ENCODE measurements at places on chromosomes 16 and 17. TPM values are rescaled to one million over a fixed set of nuclear protein-coding genes. Genes with fewer than 3 reads are reported as not detected.

GRCh38 chr17:64380985-64381384, 9.7 kb downstream of the PECAM1 start:
- DNase-seq = no peak

DNA sequence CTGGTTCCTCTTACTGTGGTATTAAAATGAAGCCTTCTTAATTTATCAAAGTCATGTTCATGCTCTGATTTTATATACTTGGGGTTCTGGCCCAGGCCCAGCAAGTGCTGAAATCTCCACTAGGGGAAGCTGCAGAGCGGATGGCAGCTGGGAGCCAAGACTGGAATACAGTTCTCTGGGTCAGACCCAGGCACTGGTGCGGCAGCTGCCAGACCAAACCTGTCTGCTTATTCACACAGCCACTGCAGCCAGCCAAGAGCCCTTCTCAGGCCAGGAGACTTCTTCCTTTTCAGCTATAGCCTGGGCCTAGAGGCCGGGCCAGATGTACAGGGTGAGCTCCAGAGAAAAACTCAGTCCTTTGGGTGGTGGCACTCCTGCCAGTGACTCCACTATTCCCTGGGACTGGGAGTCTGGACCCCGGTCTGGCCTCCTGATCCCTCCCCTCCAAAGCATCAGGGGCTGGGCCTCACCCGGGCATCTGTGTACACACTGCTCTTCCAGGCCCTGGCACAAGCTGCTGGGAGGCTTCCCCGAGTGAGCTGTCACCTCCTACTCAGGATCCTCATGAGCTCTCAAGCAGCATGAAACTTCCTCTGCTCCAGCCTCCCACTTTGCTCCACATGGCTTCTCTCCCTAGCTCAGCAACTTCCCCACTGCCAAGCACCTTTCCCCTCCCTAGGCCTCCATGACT, 24.4 kb downstream of the ATP6V0D1 start:
- no peak for DNase-seq

DNA sequence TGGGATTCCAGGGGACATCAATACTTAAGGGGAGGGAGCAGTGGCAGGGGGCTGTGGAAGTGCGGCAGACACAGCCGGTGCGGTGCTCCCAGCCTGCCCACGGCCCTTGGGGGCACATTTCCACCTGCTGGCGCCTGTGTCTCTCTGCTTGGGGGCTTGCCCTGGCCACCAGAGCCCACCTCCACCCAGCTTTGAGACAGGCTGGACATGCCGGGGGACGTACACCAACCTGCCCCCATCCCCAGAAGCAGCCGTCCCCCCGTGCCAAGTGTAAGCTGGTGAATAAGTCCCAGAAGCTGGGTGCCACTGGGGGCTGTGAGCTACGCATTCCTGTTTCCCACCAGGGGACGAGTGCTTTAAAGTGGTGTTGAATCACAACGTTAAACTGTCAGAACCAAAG, 172.6 kb downstream of the GSG1L start:
- DNase-seq = no peak

SOCS1 gene
- 161 TPM for total RNA-seq

C16orf89 gene
- total RNA-seq = not detected

RIPOR1 gene
- 26.3 TPM for total RNA-seq

DNA sequence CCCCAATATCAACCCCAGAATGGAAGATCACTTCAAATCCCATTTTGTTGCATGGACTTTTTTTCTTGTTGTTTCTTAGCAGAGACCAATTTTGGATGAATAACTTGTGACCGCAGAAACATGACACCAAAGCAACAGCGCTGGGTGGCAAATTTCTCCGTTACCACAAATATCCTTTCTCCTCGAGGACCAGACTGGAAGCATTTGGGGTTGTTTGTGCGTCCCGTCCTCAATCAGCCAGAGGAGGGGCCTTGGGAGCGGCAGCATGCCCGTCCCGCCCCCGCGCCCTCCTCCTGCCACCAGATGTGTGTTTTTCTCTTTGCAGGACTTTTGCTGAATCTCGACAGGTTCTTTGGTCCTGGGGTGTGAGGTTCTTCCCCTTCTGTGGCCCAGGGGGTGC, 282.5 kb upstream of the FOXF1 start:
- DNase-seq = no peak

- DNase-seq = no peak
Measured at GRCh38 chr17:56658648-56659047, 65.1 kb downstream of the NOG start.

C1QTNF1 gene
- not detected for total RNA-seq

CDH16 gene
- total RNA-seq = not detected

DNA sequence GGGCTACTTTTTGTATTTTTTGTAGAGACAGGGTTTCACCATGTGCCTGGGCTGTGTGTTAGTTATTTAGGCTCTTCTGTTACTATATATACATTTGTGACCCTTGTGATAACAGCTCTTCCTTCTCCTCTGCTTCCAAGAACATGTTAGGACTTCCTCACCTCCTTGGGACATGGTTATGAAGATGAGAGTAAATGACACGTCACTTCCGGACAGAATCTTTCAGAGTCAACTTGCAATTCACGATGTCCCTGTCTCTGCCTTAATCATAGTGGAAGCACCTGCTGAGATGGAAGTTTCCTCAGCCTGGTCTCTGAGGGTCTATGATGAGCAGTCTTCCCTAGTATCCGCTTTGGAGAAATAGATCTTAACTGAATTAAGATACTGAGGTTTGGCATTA, 42.9 kb downstream of the CCDC42 start:
- no peak for DNase-seq

DNA sequence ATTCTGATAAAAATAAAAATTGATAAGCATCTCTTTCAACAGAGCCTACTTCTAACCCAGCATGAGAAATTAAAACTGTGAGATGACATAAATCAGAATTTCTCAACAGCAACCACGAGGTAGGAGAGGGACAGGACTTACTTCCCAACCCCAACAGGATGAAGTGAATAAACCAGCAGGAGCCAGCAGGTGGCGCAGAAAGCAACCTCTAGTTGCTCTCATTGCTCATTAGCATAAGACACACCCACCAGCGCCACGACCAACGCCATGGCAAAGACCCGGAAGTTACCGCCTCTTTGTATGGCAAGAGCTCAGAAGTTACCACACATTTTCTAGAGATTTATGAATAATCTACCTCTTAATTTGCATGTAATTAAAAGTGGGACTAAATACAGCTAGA, 189.4 kb upstream of the CDH8 start:
- no peak for DNase-seq

All from activated T-helper 1 cell treated with anti-CD3 and anti-CD28 coated beads, Interleukin-12 subunit alpha, Interleukin-12 subunit beta, Interleukin-2, Interleukin-4 antibody, amounts not matched to agents 30 ng/mL and 10 ng/mL and 1 ng/mL, durations not matched to agents 14 hours and 24 hours and 36 hours (primary cell).